ENCODE measurements at places on chromosomes 2 and 18.

DNA sequence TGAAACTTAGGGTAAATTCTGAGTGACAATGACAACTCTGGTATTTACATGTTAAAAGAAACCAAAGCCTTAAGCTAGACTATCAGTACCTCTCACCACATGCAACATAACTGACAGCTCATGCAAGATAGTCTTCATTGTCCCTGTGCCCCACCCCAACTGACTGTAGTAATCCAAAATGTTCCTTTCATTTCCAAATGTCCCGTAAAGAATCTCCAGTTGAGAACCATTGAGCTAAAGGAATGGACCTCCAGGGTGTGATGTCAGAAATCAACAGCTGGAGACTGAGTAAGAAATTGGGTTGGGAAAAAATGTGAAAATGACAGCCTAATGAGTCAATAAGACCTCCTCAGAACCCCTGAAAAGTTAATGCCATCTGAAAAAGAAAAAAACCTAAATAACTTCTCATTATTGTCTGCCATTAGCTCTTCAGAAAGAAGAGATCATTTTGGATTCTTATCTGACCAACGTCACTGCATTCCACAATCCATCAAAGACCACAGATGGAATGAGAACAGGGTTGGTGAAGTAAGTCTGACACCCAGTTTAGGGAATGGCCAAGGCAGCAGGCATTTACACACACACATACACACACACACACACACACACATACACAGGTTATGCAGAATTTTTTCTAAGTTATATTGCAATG, 51.7 kb upstream of the ACVR2A start:
- no peak for DNase-seq

GRCh38 chr2:168594778-168595177, 138.7 kb downstream of the CERS6 start:
- DNase-seq, result no peak

GRCh38 chr18:58761241-58761969, 90.1 kb downstream of the MALT1 start:
- DNase-seq, result no peak

DNA sequence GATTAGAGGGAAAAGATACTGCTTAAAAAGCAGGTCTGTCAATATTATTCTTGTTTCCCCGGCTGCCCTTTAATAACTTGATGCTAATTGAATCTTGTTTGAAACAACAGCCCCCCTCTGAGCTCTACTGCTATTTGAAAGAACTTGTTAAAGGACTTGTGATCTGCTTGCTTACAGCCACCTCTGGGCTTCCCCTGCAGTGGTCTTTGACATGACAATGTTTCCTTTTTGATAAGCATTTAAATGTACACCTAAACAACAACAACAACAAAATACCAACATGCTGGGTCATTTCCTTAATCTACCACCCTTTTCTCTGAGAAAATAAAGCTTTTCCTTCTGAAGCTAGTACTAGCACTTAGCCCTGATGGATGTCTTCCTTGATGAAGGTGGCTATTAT, 3.9 kb downstream of the HOXD1 start:
- DNase-seq, result no peak

All from stimulated activated CD8-positive, alpha-beta memory T cell treated with anti-CD3 and anti-CD28 coated beads, Interleukin-7, amount 100 ng/mL, for 24 hours (primary cell).